ENCODE measurements at places on chromosomes 6 and 20.

- no peak for DNase-seq
Observed at GRCh38 chr6:110284855-110285254, 73.3 kb downstream of the METTL24 start.

- no peak for DNase-seq
Observed at GRCh38 chr6:17842014-17842776, 135.5 kb upstream of the NUP153 start.

GRCh38 chr20:24407151-24407550, 62.3 kb upstream of the SYNDIG1 start:
- DNase-seq, result no peak

DNA sequence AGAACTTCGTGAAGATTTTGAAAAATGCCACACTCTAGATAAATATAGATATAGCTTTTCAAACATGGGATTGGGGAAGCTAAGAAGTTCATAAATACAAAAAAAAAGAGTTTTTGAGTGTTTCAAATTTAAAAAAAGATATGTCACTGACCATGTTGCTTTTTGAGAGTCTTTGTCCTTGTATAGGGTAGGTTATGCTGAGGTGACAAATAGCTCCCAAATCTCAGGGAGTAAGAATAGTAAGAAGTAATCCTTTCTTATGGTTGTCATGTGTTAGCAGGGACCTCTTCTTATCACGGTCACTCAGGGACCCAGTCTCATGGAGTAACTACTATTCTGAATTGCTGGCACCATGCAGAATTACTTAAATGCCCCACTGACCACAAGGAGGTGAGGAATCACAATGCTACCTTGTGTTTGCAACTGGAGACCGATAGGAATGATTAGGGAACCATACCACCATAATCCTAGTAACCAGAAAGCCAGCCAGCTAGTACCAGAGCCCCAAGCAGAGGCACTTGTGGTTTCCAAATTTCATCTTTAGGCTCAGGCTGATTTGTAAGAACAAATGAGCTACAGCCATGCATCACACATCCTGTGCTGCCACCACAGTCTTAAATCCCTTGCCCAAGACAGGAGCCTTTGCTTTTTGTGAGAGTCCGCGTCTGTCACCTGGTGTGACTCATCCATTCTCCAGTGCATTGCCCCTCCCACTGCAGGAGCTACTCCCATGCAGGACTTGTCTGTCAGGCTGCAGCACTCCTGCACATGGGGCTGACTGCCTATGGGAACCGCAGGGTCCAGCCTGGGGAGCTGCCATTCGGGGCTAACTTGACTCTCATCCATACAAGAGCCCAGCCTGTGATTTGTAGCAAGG, 42.4 kb upstream of the ADGRF4 start:
- no peak for DNase-seq

- DNase-seq, result no peak
Observed at GRCh38 chr20:51570739-51571459, 28.4 kb upstream of the NFATC2 start.

Data from cardiac septum (tissue), 1 donor.